ENCODE measurements at places on chromosomes 2 and 18. TPM values are rescaled to one million over a fixed set of nuclear protein-coding genes. Genes with fewer than 3 reads are reported as not detected.

- no peak for DNase-seq
Observed at GRCh38 chr2:11141319-11141718, 13.9 kb upstream of the SLC66A3 start.

- no peak for DNase-seq
Observed at GRCh38 chr18:69484699-69485396, 84.2 kb downstream of the DOK6 start.

GRCh38 chr2:109020217-109020637 lies 31.2 kb upstream of the EDAR start:
- no peak for DNase-seq

DNA sequence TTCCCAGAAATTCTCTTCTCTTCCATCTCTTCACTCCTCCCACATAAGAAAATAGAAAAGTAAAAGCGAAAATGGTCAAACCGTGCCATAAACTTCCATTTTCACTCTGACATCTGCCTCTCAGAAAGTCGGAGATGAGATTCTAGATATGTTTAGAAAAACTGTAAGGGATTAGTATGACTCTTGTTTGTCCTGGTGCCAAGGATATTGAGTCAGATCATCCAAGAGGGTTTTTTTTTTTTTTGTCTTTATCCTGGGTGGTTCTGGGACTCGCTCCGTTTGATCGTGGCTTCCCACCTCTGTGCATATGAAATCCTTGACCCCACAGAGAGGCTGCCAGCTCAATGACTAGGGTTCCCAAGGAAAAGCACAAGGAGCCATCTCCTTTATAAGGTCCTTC lies 17.3 kb downstream of the EN1 start:
- no peak for DNase-seq

DNA sequence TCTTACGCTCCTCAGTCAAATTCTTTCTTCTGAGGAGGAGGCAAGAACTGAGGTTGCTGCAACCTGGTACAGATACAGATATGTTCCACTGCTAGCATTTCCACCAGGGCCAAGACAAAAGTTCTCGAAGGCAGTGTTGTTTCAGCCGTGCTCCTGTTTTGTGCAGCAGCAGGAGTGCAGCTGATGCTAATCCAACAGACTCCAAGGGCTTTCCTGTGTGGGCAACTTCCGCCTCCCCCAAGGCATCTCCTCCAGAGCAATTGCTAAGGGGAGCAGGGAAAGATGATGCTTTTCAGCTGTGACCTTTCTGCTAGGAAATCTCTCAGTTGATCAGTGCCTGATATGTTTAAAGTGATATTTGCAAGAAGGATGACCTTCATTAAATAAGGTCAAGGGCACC lies 52.6 kb upstream of the DAPL1 start:
- DNase-seq = no peak

DNA sequence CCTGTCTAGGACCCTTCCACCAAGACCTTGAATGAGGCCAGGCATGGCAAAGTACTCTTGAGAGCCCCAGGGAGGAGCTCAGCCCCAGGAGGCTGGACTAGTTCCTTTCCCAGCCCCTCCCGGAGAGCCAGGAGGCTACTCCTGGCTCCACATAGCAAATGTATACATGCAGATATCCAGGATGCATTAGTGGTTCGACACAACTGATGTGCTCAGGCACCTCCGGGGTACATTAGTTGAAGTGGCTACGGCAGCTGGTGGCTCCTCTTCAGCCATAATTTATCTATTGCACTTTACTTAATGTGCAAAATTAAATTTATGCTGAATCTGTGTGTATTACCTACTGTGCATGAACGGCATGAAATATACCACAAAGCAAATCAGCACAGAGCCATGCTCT lies 182.8 kb upstream of the MEIS1 start:
- no peak for DNase-seq

GRCh38 chr2:72932805-72933204 lies 15.5 kb downstream of the EMX1 start:
- DNase-seq = no peak

DNA sequence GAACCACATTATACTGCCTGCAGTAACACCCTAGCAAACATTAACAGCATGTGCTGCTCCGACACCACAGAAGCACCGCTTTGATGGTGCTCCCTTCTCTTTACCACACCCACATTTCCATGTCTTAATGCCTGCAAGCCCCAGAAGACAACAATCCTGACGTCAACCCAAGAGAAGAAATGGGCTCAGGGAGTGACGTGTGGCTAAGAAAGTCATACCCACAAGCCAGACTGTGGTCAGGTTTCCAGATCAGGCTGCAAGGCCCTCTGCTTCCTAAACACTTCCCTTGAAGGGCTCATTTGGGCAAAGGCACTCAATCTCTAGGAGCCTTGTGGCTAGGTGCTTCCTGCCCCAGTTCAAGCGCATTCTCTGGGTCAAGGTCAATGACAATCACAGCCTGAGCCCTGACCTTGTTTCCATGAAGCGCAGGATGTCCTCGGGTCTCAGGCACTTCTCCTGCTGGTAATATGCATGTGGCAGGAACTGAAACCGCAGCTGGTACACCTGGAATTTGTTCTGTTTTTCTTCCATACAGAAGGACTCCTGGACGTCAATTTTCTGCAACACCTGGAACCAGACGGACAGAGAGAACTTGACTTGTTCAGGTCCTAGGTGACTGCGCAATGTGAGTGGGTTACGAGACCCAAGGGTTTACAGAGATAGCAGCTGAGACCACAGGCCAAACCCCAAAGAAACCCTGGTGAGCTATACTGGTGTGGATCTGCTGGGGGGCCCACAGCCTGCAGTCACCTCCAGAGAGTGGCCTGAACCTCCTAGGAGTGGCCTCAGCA lies 67.2 kb downstream of the POLR1A start:
- no peak for DNase-seq

DNA sequence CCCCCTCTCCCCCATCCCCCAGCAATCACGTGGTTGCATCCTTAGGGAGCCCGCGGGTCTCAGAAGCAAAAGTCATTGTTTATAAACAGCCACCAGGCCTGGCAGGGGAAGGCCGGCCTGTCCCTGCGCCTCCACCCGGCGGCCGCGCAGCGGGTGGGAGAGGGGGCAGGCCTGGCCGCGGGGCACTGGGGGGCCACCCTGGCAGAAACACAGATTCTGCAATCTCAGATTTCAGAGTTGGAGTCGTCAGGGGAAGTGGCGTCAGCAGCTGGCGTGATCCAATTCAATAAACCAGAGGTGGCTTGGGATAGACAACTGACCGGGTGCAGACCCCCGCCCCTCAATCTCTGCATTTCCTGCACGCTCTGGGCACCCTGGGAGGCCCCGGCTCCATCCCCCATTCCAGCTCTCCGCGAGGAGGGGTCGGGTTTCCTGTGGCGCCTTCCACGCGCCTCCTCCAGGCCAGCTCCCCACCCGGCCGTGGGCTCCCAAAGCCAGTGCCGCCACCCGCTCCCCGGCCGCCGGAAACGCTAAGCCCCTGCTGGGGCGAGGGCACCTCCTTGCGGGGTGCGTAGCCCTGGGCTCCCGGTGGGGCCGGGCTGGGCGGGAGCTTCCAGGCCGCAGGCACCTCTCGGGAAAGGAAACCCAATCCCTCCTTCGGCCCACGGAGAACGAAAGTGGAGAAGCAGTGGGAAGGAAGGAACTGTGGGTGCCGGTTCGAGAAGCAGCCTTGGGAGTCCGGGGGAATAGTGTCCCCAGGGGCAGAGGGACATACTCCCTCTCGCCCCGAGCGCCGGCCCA lies 1.1 kb downstream of the BIN1 start:
- DNase-seq = no peak

DNA sequence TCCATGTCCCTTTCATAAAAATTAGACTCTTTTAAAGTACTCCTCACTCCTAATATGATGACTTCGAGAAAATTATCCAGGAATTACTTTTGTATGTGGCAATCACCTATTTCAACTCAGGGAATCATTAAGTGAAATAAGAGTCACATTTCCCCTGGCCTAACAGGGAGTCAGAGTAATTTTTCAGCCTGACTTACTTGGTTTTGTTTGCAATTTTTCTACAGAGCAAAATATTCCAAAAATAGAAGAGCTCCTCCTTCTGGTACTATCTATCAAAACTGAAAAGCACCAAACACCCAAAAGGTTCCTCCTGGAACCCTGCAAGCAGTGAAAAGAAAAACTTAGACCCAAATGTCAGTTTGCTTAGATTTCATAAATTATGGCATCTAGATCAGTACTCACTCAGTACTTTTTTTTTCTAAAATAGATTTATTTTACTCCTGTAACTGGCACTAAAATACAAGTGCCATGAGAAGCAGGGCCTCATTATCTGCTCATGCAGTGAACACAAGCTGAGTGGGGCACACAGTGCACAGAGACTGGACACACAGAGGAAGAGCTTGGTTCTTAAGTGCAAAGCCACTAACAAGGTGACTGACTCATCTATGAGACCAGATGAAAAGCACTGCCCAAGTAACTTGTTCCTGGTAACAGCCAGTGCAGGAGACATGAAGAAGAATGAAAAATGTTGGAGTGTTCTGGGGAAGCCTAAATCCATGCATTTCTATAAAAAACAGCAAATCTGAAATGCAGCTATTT lies 28.7 kb downstream of the ACAA2 start:
- no peak for DNase-seq

- DNase-seq = peak; percentile 78
Observed at GRCh38 chr2:27428978-27429541, 629 bp downstream of the NRBP1 start.

DNA sequence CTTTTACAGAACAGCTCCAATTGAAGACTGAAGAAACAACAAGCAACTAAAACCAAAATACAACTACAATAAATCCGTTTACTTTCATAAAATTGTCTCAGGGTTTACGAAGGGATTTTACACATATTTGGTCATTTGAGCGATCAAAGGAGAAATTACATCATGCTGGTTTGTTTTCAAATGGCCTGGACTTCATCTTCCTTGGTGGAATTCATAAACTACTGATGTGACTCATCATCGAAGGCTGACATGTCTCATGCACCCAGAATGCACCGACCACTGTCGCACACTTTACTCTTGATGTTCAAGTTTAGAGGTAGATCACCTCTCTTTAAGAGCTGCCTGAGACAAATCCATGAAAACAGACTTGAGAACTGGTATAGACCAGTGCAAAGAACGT lies 25.6 kb upstream of the PMAIP1 start:
- DNase-seq = no peak

GRCh38 chr2:66105066-66105753 lies 329.7 kb upstream of the MEIS1 start:
- DNase-seq = no peak

Gene TNFRSF11A
- polyA plus RNA-seq = 2.0 TPM

Gene CD207
- polyA plus RNA-seq = not detected

Measured in renal cortex interstitium (tissue), 15 donors.